ENCODE measurements at places on chromosomes 3 and 15. TPM values are rescaled to one million over a fixed set of nuclear protein-coding genes. Genes with fewer than 3 reads are reported as not detected.

GRCh38 chr15:76344893-76345582 lies 8.5 kb downstream of the ISL2 start:
- no peak for DNase-seq

GRCh38 chr3:128149650-128150049 lies 3.6 kb upstream of the EEFSEC start:
- DNase-seq: no peak

Gene ZNF620
- total RNA-seq: 8.8 TPM

Gene ATOSA
- total RNA-seq: 3.7 TPM

Gene ZDHHC19
- total RNA-seq: 1.8 TPM

Gene IGF1R
- 33.0 TPM for total RNA-seq

Gene DUOX1
- total RNA-seq: 0.24 TPM

Gene CMSS1
- 44.6 TPM for total RNA-seq

Measured in H7 (cell line).